ENCODE measurements at places on chromosomes 1 and 21.

DNA sequence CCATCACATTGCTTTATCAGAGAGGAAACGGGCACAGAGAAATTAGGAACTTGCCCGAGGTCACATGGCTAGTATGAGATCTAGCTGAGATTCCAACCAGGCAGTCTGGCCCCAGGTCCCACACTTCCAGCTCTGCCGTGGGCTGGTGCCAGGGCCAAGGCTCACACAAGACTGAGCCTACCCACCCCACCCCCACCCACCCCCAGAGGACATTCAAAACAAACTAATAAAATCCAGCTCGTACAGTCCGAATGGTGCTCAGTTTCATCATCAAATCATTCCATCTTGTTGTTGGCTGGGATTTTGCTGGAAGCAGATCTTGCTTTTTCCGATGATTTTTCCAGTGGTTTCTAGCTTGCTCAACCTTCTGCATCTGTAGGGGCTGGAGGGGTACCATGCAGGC lies 27.9 kb downstream of the MATN1 start:
- DNase-seq, result no peak

GRCh38 chr1:219090607-219091006 lies 83.1 kb upstream of the LYPLAL1 start:
- no peak for DNase-seq

DNA sequence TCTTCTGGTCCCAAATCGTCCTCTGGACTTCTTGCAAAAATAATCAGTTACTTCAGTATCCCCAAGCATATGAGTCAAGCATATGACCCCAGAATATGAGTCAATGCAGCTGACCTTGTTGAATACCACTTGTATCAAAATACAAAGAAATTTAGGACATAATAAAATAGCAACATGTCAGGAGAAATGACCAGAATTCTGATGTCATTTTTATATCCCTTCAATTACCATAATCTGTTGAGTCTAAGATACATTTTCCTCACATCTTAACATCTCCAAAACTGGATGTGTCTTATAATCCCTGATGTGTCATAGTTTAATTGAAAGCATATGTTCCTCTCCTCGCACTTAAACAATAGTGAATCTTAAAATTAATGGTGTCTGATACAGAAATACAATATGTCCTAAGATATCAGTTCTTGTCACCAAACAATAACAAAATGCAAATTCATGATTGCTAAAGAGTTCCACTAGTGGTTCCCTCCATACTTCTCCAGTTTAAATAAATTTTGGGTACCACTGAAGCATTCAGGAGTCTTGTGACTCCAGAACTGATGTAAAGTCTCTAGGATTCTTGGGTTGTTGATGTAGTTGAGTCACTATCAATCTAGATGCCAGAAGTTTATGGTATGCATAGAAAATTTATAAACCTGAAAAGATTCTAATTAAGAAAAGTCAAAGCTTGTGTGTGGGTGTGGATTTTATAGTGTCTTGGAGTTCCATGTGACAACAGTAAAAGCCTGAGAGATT lies 41.8 kb downstream of the KIFAP3 start:
- DNase-seq, result no peak

DNA sequence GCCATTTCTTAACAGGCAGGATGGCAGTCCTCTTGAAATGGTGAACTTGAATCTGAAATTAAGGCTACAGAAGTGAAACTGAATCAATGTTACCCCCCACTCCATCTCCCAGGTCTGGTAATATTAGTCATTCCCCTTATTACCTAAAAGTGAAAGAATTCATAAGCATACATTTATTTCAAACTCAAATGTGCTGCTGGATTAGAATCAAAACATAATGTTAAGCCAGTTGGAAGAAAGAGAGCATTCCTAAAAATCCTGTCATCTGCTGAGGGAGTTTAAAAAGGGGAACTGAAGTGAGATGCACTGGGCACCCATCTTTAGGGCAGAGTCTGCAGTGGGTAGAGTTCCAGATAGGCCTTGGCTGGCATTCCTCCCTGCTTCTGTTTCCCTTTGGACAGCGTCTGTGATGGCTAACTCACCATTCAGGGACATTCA lies 17.4 kb downstream of the KIAA0319L start:
- no peak for DNase-seq

DNA sequence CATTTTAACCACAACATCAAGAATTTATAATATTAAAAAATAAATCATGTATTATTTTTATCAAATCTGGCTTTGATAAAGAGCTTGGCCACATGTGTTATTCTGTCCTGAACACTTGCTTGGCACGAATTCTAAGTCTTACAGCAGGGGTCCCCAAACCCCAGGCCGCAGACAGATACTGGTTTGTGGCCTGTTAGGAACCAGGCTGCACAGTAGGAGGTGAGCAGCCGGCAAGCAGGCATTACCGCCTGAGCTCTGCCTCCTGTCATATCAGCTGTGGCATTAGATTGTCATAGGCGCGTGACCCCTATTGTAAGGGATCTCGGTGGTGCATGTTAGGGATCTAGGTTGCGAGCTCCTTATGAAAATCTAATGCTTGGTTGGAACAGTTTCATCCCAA lies 127.6 kb upstream of the IVNS1ABP start:
- DNase-seq, result no peak

DNA sequence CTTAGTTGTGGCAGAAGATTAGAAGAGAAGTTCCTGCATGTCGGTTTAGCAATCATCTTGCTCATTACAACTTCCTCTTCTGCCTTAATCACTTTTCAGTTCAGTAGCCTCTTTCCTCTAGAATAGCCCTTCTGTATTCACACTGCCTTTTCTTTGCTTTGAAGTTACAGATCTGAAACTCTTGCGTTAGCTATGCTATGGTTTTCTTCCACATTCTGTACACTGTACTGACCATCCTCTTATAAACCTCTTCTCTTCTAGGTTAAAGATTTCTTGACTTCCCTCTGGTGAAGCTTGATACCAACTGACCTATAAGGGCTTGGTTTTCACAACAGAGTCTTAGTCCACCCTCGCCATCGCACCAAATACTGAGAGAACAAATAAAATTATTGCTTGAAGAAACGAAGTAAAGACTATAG lies 35.0 kb downstream of the C21orf91 start:
- DNase-seq, result no peak

- DNase-seq, result no peak
Measured at GRCh38 chr1:21510113-21510493, 880 bp downstream of the ALPL start.

DNA sequence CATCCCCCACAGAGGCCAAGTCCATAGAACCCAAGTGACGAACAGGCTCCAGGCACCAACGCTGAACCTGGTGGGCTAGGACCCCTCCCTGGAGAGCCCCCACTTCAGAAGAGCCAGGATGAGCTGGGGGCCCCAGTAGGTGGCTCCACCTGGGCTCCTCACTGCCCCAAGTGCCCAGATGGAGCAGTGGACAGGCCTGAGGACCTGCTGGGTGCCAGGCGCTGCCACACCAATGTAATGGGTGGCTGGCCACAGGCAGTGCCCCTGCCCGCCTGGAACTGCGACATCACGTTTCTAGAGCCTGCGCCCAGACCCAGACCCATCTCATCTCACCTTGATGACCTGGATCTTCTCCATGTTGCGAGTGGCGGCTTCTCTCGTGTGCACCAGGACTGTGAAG lies 5.6 kb downstream of the MAD2L2 start:
- DNase-seq, result no peak

GRCh38 chr1:18237371-18237770 lies 129.8 kb downstream of the IGSF21 start:
- no peak for DNase-seq
